Activated naive CD4-positive, alpha-beta T cell treated with anti-CD3 and anti-CD28 coated beads for 36 hours (primary cell): ENCODE measurements at places on chromosomes 7 and 10.

DNA sequence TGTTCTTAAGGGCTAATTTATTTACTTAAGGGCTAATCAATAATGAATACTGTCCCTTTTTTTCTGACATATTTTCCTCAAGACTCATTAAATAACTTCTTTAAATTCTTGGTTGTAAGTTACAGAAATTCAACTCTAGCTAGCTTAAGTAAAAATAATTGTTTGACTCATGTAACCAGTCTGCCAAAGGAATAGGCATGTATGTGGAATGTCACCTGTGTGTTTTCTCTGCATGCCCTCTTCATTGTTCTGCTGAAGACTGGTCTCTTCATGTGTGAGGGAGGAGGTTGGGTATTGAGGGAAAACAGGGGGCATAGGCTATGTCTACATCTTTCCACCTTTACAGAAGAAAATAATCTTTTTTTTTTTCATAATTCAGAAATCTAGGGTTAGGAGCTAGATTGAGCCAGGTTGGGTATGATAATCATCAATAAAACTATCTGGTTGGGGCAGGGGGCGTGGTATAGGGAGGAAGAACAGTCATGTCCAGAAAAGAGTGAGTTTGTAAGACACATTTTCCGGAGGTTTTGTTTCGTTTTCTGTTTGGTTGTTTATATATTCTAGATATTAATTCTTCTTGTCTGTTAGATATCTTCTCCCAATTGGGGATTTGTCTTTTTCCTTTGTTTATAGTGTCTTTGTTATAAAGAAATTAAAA, 37.9 kb downstream of the EXOC4 start:
- peak; percentile 5 for DNase-seq

DNA sequence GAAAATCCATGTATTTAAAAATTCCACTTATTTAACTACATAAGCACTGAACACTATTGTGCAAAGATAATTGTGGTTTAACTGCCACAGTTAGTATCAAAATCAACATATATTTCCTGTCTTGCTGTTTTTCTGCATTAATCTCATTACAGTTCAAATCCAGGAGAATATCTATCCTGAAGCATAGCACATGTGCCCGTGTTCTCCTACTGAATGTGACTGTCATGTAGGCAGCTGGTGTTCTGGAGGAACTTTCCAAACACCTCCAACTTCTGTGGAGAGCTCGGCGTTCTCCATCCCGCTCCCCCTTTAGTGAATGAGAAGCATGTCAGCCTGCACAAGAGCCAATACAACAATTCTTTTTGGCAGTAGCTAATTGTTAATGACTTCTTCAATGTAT, 76.4 kb upstream of the IKZF1 start:
- no peak for DNase-seq

DNA sequence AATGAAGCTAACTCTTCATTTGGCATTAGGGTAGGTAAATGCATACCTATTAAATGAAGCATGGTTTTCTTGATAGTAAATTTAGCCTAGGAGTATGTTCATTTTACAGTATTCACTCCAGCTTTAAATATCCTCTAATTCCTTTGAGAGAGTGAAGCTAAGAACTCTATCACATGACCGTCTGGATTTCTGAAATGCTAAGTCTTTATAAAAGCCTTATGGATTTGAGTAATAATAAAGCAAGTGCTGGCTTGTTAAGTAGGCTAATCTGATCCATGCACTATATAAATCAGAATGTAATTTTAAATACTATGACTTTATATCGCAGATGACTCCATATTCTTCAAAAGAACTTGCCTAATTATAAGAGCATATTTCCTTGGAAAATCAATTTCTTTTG, 64.8 kb downstream of the REEP3 start:
- no peak for DNase-seq

- no peak for DNase-seq
Observed at GRCh38 chr10:103758294-103758681, 97.1 kb downstream of the SH3PXD2A start.

DNA sequence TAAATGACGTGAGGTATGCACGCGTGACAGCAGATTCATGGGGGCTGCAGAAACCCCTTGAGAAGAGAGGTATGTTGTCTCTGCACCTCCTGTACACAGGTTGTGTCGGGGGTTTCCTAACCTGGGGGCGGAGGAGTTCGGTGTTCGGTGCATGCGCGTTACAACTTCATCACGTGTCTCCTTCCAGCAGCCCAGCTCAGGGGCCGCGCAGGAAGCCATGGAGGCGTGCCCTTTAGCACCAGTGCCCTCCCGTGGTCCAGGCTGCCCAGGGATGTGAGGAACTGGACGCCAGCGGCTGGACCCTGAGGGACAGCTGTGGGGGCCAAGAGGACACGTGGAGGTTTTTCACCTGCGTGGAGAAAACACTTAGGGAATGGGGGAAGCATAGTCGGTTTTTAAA, 186.4 kb downstream of the EBF3 start:
- DNase-seq = no peak

DNA sequence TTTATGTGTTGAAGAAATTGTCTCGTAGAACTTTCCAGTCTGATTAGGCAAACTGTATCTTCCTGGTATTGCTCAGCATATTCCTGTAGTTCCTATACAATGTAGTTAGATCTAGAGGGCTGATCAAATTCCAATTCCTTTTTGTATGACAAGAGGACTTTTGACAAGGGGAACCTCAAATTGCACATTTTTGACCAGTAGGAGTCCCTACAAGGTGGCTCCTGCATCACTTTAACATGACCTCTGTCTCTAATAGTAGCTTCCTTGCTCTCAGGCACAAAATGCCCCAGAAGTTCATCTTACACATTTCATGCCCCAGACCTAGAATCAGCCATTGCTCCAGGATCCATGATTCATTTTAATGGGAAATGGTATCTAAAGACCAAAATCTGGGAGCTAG, 18.7 kb downstream of the HERPUD2 start:
- DNase-seq = no peak

DNA sequence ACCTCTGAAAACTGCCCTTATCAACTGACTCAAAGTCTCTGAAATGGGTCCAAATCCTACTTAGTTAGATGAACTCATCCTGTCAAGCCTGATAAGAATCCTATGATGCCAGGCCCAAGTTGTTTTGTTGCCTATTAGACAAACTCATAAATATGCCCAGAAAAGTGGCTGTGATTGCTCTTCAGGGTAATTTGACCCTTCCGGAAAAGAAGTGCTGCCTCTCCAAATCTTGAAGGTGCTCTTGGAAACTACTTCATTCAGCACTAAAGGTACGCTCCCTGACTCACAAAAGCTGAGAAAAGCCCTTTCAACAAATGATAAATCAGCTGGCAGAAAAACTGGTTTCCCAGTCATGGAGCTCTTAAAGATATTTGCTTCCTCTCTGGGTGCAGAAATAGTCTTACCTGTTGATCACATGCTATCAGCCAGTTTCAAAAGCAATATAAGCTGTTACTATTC, 6.7 kb downstream of the IFIT5 start:
- no peak for DNase-seq

DNA sequence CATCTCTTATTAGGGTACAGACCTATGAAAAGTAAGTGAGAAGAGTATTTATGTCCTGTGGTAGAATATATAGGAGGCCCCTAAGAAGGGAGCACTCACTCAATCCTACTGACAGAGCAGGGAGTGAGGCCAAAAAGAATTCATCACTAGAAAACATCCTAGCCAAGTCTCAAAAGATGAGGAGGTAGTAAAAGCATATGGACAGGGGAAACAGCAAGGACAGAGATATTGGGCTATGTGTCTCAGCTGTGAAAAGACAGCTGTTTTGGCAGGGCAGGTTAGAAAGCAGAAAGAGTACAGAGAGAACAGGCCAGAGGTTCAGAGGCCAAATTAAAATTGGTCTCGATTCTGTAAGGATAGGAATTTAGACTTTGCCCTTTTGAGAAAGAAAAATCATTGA, 548.3 kb upstream of the ANKRD30A start:
- DNase-seq = no peak

- DNase-seq = no peak
Observed at GRCh38 chr7:81498176-81498575, 271.7 kb downstream of the HGF start.

- DNase-seq = peak; percentile 5
Observed at GRCh38 chr7:71868797-71869196, 543.3 kb downstream of the CALN1 start.

DNA sequence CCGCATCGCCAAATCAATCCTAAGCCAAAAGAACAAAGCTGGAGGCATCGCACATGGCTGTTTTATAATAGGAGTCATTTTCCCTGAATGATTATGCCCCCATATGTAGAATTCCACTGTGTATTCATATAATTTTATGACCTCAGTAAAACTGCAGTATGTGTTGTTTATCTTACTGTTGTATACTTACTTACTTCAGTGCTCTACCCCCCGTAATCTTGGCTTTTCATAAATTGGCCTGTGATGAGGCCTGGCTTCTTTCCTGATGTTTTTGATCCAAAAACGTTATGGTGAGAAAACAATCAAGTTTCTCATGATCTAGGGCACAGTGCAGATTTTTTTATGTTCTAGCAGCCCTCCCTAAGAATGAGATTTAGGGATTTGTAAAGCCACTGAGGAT, 306.4 kb upstream of the FZD1 start:
- no peak for DNase-seq

DNA sequence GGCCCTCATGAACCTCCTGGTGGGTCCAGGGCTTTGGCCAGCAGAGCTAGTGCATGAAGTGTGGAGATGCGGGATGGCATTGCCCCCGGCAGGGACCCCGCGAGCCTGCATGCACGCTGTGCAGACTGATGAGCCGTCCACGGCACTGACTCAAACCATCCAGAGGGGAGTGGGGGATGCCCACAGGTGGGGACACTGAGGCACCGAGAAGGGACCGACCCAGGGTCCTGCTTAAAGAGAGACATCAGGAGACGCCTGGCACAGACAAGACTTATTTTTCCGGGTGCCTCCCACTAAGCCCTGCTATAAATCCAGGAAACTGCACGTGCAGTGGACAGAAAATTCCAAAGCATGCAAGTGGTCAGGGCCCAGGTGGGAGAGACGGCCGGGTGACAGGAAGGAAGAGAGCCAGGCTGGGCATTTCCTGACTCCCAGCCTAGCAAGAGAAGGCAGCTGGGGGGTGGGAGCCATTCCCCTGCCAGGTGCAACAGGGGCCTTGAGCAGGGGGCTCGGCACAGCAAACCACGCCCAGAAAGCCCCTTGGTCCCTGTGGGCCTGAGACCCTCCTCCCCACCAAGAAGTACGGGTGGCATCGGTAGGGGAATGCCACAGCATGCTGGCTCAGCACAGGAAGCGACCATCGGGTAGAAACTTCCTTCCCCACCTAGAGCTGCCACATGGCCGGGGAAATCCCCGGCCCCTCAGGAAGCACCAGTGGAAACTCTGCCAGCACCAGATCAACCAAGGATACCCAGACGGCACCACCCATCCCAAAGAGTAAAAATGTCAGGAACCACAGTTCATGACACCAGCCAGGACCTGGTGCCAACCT, 91.5 kb downstream of the FOXL3 start:
- peak; percentile 59 for DNase-seq

DNA sequence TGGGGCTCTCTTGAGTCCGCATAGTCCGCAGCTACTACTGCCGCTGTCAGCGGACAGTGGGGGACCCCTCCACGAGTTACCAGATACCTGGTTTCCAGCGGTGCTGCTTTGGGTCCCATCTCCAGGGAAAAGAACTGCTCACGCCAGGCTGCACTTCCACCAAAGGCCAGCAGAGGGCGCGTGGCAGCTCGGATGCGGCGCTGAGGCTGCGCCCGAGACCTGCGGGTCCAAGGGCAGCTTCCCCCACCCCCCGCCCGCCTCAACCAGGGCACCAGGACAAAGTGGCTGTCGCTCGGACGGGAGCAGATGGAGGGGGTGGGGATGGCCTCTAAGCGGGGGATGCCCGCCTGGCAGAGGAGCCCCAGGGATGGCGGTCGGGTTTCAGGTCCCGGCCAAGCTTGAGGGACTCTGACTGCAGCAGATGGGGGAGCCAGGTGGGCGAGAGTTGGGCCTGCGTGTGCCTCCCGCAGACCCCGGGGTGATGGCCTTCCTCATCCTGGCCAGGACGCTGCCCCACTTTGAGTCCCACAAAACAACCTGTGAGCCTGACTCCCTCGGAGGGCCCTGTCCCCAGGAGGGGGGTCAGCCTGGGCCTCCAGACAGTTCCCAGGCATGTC, 23.8 kb upstream of the ZNF735 start:
- peak; percentile 51 for DNase-seq

DNA sequence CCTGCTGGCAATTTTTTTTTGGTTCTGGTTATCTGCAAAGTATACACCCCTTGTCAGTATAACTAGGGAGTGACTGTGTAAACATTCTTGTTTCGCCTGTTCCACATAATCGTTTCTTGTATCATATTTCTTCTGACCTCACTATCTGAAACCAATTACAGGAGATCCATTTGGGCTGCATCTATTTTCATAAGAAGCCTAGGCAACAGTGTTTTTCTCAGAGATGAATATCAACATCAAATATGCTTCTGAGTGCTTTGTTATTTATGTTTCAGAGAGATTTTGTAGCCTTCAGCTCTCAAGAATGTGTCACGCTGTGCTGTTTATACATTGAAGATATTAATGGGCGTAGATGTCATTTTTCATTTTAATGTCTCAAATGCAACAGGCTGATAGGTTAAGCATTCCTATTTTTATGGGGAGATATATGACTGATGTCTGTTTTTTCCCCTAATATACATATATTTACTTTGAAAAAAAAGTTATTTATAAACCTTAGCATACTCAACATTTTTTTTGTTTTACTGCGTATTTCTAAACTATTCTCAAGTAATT, 115.5 kb downstream of the FOXP2 start:
- no peak for DNase-seq

- DNase-seq = peak; percentile 69
Observed at GRCh38 chr10:89163265-89163995, 43.7 kb downstream of the CH25H start.

- no peak for DNase-seq
Observed at GRCh38 chr7:87624628-87625027, 3.6 kb upstream of the RUNDC3B start.

- no peak for DNase-seq
Observed at GRCh38 chr10:33418301-33418700, 83.8 kb upstream of the NRP1 start.

GRCh38 chr10:123501148-123501547, 165.0 kb upstream of the GPR26 start:
- DNase-seq = no peak

- DNase-seq = no peak
Observed at GRCh38 chr7:37365405-37365804, 83.3 kb downstream of the ELMO1 start.

GRCh38 chr10:91590904-91591796, 41.7 kb downstream of the PPP1R3C start:
- no peak for DNase-seq

- no peak for DNase-seq
Observed at GRCh38 chr7:135690566-135690965, 28.3 kb downstream of the STMP1 start.

- DNase-seq = no peak
Observed at GRCh38 chr7:103714376-103714927, 268.4 kb upstream of the SLC26A5 start.

GRCh38 chr10:94423627-94424026, 21.3 kb downstream of the TBC1D12 start:
- DNase-seq = no peak

GRCh38 chr7:17640730-17641377, 299.4 kb downstream of the SNX13 start:
- DNase-seq = peak; percentile 22

DNA sequence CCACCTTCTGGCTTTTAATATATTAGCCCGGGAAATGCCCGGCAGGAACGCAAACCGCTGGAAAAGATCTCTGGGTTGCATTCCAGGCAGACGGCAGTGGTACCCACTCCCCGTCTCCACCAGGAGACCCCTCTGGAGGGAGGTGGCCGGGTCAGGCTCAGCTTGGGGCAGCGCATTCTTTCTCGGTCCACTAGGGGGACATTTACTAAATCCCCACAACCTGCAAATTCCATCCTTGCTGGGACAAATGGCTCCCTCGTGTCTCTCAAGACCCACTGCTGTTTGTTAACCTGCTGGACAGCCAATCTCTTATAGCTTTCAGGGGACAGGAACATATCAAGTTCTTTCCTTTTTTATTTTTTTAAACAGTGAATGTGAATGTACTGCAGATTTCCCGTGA, 45.8 kb upstream of the CARD11 start:
- DNase-seq = peak; percentile 24
